ENCODE measurements at places on chromosomes 7 and 10.

DNA sequence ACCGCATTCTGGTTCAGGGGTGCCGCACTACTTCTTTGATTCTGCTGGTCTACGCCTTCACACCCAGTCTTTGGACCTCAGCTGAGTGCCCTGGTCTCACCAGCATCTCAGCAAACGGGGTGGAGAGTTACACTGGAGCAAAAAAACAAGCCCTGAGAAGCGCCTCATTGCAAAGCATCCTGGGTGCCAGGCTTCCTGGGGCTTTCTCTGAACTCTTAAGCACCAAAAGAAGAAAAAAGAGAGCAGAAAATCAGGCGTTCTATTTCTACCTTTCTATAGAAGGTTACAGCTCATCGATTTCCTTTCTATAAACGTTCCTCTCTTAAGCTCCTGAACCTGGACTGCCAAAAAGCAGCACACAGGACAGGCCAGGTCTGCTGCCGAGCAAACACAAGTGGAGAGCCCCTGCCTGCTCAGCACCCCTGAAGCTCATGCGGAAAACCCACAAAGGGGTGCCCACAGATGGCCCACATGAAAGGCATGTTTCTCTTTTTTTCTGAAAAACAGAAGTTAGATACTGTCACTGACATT, 217.9 kb downstream of the SFMBT2 start:
- DNase-seq = peak; percentile 74

DNA sequence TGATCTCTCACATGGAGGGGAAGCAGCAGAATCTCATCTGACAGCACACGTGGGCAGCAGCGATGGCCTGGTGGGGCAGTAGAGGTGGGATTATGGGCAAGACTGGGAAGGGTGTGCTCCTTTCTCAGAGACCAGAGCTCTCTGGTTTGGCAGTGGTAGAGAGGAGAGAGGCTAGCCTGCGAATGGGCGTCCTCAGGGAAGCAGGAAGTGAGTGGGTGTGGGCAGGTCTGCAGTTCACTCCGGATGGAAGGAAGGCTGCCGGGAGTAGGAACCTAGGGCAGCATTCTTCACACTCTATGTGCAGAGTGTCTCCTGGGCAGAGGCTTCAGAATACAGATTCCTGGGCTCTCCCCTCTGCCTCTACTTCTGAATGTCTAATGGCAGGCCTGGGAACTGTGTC, 162.8 kb upstream of the BMPER start:
- DNase-seq = no peak

DNA sequence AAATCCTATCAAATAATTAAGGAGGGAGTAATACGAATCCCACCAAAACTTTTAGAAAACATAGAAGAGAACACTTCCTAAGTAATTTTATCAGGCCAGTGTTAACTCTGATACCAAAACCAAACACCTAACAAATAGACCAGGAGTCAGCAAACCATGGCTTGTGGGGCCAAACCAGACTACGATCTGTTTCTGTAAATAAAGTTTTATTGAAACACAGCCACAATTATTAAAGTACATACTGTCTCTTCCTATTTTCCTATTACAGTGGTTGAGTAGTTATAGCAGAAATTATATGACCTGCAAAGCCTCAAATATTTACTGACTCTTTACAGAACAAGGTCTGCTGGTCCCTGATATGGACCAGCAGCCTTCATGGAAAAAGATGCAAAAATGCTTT, 73.1 kb upstream of the ELN start:
- DNase-seq = no peak

GRCh38 chr7:152909280-152909679, 149.7 kb downstream of the ACTR3B start:
- DNase-seq = no peak

DNA sequence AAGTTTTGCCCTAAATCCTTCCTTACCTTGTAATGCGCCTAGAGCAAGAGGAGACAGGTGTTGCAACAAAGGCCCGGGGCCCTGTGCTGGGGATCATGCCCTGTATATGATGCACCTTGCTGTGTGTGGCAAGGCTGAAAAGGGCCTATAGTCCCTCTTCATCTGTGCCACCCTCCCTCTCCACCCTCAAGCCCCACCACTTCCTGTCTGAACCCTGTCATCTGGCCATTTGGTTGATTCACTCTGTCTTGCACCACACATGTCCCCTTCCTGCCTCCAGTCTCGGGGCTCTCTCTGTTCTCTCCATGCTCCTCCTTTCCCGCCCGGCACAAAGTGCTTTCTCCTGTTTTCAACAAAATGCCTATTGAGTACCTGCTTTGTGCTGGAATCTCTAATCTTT, 11.5 kb upstream of the MALSU1 start:
- DNase-seq = no peak

DNA sequence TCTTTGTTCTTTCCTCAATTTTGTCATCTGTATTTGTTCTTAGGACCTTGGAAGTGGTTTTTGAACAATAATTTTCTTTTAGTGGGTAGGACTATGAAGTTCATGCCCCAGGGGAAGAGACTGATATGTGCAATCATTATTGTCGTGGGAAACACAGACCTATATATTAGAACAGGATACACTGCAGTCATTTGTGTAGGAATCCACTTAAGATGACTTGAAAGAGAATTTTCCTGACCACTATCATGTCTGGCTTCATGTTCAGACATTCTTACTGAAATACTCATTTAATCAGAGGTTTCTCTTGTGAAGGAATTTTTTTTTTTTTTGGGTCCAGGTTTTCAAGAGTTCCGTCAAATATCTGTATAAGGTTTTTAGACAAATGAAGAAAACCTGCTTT, 163.6 kb downstream of the SUGCT start:
- no peak for DNase-seq

DNA sequence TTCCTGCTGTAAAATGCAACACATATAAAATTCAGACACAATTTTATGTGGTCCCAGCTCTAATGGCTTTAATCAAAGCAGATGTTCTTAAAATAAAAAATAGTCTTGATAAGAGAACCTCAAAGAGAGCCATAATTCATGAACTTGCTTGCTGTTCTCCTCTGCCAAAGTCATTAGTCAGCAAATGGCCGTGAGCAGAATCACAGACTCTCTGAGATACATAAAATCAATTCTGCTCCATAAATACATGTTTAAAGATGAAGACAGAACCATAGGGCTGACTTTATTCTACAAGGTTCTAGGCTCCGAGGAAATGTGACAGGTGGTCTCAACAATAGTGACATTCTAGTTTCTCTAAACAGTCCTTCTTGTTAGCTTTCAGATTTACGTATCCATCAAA, 29.8 kb downstream of the HSPA12A start:
- DNase-seq = no peak

DNA sequence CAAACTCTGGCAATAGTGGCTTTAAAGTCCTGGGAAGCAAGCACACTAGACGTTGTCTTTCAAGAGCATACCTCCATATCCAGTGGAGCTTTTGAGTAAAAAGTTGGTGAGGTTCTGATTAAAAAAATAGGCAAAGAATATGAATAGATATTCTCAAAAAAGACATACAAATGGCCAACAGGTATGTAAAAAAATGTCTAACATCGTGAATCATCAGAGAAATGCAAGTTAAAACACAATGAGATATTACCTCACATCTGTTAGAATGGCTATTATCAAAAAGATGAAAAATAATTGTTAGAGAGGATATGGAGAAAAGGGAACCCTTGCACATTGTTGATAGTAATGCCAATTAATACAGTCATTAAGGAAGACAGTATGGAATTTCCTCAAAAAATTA, 407.1 kb downstream of the MDFIC start:
- DNase-seq = no peak

DNA sequence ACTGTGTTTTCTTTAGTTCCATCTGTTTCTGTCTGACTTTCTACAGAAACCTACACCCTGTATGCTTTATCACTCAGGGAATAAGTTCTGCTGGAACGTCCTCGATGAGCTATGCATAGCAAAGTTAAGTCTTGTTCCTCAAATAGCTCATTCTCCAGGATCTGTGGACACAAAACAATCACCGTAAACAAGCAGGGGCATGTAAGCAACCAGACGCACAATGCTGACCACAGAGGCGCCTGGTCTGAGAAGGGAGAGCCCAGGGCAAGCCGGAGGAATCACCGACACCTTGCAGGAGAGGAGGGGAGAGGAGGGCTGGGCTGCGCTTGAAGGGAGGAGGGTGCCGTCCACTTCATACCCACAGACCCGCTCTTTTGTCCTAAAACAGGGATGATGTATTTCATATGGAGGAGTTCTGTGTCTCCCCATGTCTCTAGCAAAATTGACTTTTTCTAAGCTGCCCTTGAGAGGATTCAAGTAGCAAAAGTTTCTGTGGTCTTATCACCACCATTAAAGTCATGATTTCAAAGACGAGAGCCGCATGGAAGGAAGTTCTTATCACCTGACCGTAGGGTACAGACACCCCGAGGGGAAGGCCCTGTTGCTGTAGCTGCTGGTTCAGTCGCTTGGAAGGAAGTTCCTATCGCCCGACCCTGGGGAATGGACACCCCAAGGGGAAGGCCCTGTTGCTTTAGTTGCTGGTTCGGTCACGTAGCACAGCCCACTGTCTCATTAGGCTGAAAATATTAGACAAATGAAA, 14.3 kb downstream of the CALML3 start:
- DNase-seq = no peak

GRCh38 chr10:132411561-132412253, 14.7 kb downstream of the PWWP2B start:
- DNase-seq = no peak

GRCh38 chr7:12431886-12432556, 28.4 kb upstream of the VWDE start:
- DNase-seq = no peak

DNA sequence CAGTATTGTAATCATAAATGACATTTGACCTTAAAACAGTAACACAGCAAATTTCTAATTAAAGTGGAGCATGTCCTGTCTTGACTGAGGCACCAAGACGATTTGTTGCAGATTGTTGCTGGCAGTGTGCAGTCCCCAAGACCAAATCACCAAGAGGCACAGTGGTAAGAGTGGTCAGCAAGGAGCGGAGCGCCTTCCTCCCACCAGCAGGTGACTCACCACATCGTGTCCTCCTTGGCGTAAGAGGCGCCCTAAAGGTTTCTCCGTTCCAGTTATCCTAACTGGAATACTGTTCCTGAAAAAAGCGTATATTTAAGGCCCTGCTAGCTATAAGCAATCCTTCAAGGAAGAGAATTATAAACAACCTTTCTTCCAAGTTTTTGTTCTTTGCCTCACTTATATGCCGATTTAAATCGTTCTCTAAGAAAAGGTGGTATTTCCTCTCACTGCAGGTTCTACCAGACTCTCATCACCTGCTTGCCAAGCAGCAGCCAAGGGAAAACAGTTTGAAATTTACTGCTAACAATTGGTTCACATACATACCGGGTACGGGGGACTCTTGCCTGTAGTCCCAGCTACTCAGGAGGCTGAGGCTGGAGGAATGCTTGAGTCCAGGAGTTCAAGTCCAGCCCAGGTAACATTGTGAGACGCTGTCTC, 10.7 kb upstream of the REPIN1 start:
- no peak for DNase-seq

- DNase-seq = no peak
Observed at GRCh38 chr7:124318721-124319450, 286.0 kb upstream of the TMEM229A start.

GRCh38 chr7:13262929-13263530, 575.6 kb downstream of the ARL4A start:
- no peak for DNase-seq

DNA sequence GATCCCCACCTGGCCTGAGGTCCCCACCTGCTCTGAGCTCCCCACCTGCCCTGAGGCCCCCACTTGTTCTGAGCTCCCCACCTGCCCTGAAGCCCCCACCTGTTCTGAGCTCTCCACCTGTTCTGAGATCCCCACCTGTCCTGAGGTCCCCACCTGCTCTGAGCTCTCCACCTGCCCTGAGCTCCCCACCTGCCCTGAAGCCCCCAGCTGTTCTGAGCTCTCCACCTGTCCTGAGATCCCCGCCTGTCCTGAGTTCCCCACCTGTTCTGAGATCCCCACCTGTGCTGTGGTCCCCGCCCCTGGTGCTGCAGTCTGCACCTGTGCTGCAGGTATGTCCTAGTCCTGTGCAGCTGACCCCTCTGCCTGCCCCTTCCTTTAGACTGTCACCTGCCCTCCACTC, 561.6 kb downstream of the TCERG1L start:
- DNase-seq = no peak
